Activated T-helper 2 cell treated with anti-CD3 and anti-CD28 coated beads, Interferon-gamma antibody, Interleukin-2, Interleukin-4, amounts not matched to agents 10 μg/mL and 5 μg/mL and 100 μg/mL, durations not matched to agents 14 hours and 24 hours and 36 hours (primary cell): ENCODE measurements at places on chromosomes 16 and 17. TPM values are rescaled to one million over a fixed set of nuclear protein-coding genes. Genes with fewer than 3 reads are reported as not detected.

The NECAB2 gene
- 0.11 TPM in 1 of 2 replicates, not detected in the other for total RNA-seq

The HSPB9 gene
- total RNA-seq = not detected in 2 replicates

The KRTAP4-3 gene
- total RNA-seq = not detected in 2 replicates

The MPV17L gene
- total RNA-seq = 0.02 and 0.09 TPM in 2 replicates

The IL32 gene
- total RNA-seq = 773 and 798 TPM in 2 replicates

The GRAPL gene
- total RNA-seq = 5.2 and 5.3 TPM in 2 replicates

The ABCC12 gene
- total RNA-seq = not detected in 2 replicates

The TPPP3 gene
- total RNA-seq = not detected in 2 replicates

The HOXB8 gene
- total RNA-seq = not detected in 2 replicates

The NLRP1 gene
- 26.3 and 26.9 TPM in 2 replicates for total RNA-seq

The CX3CL1 gene
- not detected in 2 replicates for total RNA-seq
